ENCODE measurements at places on chromosomes 3 and 15.
A peak's percentile ranks its signal among the peaks of the same experiment; 100 is the strongest.

GRCh38 chr3:160134964-160135363 is 90.3 kb upstream of the C3orf80 start:
- DNase-seq, result peak; percentile 83

DNA sequence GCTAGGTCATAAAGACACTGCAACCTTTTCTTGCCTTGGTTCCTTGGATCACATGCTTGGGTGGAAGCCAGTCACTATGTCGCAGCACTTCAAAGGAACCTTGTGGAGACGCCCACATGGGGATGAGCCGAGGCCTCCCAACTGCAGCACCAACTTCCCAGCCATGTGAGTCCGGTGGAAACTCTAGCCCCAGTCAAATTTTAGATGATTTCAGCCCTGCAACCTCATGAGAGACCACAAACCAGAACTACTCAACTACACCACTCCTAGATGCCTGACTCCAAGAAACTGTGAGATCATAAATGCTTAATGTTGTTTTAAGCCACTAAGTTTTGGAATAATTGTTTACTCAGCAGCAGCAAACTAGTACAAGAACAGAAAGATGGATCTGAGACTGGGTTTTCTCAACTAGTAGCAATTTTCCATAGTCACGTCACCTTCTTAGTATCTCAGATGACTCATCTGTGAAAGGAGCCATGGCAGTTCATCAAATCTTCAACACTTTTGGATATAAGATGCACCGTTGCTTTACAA is 86.5 kb downstream of the MB21D2 start:
- peak; percentile 95 for DNase-seq

DNA sequence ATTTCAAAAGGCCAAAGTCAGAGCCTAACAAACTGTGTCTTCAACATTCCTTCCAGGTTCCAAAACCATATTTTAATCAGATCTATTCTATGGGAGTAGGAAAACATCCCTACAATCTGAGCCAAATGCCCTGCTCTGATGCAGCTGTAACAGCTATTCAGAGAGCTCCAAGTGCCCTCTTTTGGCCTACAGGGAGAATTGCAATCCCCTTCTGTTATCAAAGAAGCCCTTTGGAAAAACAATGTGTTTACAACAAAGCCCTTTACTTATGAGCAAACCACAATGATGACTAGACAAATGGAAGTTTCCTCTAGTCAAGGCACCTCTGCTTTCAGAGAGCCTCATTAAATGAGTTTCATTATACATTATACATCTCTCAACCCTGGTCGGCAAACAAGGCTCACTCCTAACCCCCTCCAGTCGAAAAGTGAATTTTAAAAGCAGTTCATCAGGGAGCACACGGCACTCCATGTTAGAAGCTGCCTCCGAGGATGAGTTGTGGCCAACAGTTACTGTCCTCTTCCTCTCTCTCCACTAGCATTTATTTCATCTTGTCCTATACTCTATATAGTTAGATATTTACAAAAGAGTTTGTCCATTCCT is 42.6 kb upstream of the TMCO5A start:
- DNase-seq, result peak; percentile 67

- peak; percentile 25 for DNase-seq
These were observed 68.8 kb downstream of the FOXB1 start for GRCh38 chr15:60072826-60073465.

- DNase-seq, result no peak
These were observed 1.6 kb upstream of the CCDC33 start for GRCh38 chr15:74234598-74234875.

DNA sequence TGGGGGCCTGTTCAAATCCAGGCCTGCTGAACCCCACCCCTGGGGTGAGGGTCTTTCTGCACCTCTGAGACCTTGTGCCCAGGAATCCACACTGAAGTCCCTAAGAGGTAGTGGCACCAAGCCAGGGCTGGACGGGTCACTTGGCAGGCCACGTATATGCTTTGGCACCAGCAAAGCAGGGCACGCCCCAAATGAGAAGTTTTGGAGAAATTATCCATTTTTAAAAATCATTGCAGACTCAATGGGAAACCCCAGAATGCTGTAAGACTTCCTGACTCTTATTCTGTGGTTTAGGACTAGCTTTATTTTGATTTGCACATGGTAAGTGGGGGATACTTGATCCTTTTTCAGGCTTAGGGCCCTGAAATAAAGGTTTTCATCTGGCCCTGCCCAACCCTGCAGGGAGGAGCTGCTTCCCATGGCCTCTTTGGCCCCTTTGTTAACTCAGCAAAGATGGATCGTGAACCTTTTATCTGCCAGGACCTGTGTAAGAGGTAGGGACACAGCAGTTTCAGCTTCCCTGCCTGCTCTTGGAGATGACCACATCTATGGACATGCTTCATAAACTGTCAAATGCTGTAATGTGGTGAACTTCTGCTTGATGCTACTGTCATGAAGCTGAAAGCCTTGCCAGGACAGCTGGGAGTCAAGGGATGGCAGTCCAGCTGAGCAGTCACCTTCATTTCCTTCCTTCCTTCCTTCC is 88.0 kb downstream of the HMG20A start:
- peak; percentile 8 for DNase-seq

- DNase-seq, result peak; percentile 95
These were observed 27.0 kb upstream of the RNF7 start for GRCh38 chr3:141710888-141711616.

DNA sequence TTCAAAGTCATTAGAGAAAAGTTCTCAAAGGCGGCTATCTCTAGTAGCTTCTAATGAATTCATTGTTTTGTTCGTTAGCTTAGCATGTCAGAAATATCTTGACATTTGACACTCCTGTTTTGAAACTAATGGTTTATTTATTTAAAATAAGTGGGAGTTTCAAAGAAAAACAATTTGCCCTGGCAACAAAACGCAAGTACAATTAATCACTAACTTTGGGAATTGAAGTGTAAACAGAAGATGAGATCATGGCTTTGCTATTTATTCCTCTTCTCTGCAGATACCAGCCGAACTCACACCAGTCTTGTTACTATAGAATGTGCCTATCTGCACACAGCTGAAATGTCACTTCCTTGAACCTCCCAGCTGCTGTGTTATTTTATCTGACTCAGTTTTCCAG is 27.5 kb downstream of the MASP1 start:
- peak; percentile 95 for DNase-seq

DNA sequence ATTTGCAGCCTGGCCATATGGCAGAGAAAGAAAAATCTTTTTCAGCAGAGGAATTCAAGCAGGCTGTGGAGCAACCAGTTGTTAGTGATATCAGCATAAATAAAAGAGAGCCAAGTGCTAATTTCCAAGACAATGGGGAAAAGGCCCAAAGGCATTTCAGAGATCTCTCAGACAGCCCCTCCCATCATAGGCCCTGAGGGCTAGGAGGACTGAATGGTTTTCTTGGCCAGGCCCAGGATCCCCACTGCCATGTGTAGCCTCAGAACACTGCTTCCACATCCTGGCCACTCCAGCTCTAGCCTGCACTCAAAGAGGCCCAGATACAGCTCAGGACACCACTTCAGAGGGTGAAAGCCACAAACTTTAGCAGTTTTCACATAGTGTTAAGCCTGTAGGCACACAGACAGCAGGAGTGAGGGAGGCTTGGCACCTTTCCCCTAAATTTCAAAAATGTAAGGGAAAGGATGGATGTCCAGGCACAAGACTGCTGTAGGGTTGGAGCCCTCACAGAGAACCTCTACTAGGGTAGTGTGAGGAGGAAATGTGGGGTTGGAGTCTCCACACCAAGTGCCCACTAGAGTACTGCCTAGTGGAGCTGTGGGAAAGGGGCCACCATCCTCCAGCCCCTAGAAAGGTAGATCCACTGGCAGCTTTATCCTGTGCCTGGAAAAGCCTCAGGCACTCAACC is 191.4 kb downstream of the TBL1XR1 start:
- DNase-seq, result peak; percentile 10

All from EH (cell line).